ENCODE measurements at places on chromosomes 4 and X.

DNA sequence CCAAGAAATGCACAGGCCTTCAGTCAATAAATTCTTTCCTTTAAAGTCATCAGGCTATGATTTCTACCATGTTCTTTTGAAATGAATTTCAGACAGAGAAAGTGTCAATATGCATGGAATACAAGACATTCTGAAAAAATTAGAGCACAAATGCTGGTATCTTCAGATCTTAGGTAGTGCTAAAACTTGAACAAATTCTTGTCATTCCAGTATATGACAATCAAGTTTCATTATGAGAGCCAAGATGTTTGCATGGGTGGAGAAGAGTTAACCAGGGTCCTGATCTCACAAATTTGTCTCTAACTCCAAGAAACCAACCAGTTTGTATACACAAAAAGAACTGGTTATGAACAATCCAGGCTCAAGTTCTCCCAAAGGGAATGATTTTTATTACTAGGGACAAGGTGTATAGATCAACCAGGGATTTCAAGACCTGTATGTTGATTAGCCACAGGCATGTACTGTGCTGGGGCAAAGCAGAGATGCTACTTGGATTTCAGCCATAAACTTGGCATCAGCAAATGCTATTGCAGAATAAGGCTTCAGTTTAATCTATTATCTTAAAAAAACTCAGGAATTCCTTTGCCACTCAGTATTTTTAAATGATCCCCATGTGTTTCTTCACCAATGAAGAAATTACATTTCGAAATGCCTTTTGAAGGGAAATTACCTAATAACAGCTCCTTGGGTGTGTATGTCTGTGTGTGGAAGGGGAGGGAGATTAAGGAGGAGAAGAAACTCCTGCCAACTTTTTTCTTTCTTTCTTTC lies 69.7 kb downstream of the FANCB start:
- DNase-seq, result no peak

DNA sequence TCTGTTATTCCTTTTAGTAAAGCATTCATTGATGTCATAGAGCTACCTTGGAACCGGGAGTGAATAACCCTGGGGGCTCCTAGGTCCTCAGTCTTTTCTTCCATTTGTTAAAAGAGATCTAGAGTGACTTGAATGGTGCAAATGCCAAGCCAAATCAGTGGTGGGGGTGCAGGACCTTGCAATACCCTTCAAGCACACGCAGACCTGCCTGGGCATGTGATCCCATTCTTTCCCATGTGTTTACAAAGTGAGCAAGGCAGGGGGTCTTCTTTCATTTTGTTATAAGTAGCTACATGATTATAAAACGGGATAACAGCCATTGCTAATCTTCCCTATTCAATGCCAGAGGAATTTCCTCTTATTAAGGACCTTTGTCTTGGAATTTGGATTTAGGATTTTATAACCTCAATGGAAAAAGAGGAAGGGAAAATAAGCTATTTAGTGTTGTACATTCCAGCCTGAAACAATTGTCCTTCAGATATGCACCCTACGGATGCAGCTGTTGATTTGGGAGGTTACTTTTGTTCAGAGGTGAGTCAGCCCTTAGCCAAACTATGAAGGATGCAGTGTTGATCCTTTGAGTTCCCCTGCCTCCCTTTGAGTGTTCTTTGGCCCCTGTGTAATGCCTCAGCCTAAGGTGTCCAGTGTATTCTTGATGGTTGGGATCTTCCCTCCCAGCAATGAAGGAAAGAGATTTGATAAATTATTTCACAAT lies 623.8 kb upstream of the HTR2C start:
- DNase-seq, result no peak

DNA sequence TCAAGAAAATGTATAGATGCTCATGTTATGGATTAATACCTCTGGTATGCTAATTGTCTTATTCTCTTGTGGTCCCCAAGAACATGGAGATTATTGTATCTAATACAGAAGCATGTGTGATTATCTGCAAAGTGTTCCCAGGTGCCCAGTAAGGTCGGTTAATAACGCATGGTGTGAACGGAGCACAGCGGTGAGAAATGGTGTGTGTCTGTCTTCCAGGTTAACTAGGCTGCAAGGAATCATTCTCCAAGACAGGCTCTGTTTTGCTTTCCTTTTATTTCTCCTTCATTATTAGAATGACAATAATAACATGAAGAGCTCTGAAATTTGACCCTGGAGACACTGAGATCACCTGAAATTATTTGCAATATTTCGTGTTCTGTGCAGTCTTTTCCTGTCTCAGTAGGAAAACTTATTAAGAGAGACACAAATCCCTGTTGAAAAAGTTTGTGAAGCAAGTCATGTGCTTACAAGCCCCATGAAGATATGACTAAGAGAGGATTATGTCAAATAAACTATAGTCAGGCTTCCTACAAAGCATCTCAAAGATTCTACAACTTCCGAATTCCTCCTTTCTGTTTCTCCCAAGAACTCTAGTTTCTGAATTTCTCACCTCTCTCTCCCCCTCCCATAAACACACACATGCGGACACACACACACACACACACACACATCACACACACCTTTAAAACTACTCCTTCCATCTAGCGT lies 230.9 kb downstream of the HS3ST1 start:
- no peak for DNase-seq

DNA sequence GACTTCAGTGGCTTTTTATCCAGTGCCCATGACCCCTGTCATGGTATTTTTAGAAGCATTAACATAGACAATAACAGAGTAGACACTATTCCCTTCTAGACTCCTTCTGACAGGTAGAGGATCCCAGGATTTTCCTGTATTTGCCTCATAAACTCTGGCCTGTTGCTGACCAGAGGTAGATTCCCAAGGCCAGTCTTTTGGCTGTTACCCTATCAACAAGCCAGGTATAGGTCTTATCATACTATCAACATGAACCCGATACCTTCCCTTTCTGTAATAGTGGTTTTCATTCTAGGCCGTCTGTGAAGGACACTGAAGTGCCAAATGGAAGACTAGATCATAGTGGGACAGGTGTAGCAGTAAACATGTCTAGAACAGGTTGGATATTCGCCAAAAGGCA lies 76.2 kb upstream of the CHRDL1 start:
- no peak for DNase-seq

- DNase-seq, result peak; percentile 63
Observed at GRCh38 chr4:87848622-87849351, 16.0 kb downstream of the MEPE start.

DNA sequence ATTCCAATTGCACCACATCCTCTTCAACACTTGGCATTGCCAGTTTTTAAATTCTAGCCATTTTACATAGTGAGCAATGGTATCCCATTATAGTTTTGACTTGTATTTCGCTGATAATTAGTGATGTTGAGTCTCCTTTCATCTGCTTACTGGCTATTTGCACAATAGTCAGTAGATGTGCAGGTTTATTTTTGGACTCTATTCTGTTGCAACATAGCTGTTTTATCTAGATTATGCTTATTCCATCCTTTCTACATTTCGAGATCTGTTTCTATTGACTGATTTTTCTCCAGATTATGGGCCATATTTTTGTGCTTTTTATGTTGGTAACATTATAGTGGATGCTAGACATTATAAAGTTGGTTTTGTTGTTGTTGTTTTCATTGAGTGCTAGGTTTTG lies 106.1 kb downstream of the WWC2 start:
- DNase-seq, result no peak

Data from femur (tissue), 1 donor.